Stimulated activated CD8-positive, alpha-beta memory T cell treated with anti-CD3 and anti-CD28 coated beads, Interleukin-15, amount 100 ng/mL, for 1 hour (primary cell): ENCODE measurements at places on chromosomes 5 and 9.

DNA sequence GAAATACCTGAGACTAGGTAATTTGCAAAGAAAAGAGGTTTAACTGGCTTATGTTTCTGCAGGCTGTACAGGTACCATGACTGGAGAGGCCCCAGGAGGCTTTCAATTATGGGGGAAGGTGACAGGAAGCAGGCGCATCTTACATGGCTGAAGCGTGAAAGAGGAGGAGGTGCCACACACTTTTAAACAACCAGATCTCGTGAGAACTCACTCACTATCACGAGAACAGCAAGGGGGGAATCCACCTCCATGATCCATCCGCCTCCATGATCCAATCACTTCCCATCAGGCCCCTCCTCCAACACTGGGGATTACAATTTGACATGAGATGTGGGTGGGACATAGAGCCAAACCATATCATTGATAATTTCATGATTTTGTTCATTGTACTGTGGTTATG, 2.5 kb upstream of the MED27 start:
- DNase-seq, result no peak

DNA sequence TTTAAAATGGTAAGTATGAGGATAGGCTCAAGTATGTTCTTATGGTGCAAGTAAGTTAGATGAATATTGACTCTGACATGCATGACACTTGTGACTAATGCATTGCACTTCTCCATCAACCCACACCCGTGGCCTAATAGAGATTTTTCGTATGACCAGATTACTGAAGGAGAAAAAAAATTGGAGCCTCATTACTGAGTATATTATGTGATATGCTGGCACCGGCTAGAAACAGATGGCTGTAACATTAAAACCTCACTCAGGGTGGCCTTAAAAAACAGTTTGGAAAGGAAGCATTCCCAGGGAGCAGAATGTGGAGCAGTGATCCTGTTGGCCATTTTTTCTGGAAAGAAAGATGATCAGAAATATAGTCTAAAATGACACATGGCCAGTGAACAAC, 766.4 kb downstream of the PRELID2 start:
- DNase-seq, result no peak

- no peak for DNase-seq
These were observed 39.4 kb downstream of the UBE2QL1 start for GRCh38 chr5:6488021-6488420.

DNA sequence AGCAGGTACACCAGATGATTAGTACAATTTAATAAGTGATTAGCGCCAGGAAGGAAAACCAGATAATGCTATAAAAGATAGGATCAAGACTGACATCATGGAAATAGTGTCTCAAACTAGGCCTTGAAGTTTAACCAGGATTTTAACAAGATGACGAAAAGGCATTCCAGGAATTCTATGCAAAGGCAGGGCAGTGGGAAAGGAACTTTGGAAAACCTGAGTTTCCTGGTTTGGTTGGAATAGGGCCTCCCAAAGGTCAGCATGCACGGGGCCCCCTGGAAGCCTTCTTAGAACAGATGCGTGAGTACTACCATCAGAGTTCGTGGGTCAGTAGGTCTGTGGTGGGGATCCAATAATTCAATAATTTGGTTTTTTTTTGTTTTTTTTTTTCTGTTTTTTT, 935.2 kb upstream of the DMAC1 start:
- DNase-seq, result no peak

GRCh38 chr5:154595662-154596061, 117.6 kb upstream of the HAND1 start:
- DNase-seq, result no peak

DNA sequence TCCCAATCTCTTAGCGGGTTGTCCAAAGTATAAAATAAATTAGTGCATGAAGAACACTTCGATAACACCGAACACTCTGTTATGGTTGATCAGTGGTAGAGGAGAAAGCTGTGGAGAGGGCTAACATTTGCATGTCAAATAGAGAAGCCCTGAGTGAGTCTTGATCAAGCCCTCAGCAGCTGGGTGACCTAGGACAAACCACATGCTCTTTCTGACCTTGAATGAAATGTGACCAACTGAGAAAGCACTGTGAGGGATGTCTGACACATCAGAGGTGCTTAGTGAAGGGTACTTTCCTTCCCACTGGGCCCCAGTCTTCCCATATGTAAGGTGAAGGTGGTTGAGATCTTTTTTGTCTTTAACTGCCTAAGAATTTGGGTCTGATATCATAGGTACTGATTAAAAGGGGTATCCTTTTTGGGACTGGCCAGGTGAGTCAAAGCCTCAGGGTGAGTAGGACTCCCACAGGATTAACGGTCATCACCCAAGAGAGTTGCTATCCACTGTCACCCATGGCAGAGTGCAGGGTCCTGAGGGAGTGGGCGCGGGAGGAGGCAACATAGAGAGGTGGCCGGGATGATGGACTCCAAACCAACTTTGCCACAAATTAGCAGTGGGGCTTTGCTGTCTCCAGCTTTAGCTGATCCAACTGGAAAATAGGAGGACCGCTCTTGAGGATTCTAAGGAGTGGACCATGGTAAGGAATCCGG, 53.5 kb downstream of the KIF4B start:
- no peak for DNase-seq
